ENCODE measurements at places on chromosomes 1 and 21.
A peak's percentile ranks its signal among the peaks of the same experiment; 100 is the strongest.

DNA sequence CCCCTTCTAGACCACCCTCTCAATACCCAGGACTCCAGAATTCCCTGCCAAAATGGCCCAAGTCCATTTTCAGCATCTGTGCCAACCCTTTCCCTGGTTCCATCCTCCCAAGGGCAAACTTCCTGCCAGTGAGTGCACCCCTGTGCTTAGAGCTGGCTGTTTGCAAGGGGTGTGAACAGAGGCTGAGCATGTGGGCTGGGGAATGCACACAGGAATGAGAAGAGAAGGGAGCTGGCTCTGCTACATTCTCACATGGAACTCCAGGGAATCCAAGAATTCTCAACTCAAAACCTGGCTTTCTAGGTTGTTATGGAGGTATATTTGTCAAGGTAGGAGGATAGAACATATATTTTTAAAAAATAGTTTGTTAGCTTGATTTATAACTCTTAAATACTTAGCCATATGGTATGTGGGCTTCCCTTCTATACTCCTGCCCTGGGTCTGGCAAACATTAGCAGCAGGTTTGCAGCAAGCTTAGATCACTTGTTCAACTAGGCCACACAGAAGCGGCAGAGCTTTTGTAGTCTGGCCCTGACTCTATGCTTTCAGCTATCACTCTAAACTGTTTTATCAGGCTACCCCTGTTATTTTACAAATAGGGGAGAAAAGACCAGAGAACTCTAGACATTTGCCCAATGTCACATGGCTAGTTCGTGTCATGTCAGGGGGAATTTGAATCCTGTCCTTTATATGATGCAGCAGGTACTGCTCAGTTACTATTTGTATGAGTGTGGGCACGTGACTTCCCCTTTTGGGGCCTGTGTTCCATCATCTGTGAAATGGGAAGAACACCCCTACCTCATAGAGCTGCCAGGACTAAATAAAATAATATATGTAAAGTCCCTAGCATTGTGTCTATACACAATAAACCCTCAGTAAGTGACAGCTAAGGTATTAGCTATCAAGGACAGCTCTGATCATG, 8.1 kb upstream of the STMN1 start:
- DNase-seq: no peak

DNA sequence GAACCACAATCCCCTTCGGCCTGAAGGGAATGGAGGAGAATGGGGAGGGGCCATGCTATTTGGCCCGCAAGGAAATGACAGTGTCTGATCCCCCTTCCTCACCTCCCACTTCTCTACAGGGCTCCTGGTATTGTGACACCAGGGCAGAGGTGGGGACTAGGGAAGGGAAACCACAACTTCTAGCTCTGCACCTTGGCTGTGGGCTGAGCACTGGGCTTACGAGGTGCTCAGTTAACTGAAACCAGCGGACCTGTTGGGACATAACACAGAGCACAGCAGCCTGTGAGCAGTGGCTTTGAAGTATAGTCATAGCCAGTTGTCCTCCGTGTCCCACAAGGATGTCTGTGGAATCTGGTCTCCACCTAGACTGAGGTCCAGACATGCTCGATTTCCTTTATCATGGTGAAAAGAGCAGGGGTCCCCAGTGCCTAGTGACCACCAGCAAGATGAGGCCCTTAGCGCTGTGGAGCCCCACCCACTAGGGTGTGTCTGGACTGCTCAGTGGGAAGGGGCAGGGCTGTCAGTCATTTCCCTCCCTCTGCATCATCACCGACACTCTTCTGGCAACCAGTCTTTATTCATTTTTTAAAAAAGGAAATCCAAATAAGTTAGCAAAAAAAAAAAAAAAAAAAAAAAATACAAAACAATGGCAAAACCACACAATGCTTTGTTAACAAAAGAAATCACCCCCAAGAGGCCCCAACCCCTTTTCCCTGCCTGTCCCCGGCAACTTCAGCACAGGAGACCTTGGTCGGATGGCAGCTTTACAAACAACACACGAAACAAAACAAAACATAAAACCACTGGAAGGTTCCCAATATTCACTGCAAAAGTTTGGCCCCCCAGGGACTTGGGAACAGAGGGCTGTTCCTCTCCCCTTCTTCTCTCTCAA, 3.0 kb downstream of the MYOG start:
- no peak for DNase-seq

DNA sequence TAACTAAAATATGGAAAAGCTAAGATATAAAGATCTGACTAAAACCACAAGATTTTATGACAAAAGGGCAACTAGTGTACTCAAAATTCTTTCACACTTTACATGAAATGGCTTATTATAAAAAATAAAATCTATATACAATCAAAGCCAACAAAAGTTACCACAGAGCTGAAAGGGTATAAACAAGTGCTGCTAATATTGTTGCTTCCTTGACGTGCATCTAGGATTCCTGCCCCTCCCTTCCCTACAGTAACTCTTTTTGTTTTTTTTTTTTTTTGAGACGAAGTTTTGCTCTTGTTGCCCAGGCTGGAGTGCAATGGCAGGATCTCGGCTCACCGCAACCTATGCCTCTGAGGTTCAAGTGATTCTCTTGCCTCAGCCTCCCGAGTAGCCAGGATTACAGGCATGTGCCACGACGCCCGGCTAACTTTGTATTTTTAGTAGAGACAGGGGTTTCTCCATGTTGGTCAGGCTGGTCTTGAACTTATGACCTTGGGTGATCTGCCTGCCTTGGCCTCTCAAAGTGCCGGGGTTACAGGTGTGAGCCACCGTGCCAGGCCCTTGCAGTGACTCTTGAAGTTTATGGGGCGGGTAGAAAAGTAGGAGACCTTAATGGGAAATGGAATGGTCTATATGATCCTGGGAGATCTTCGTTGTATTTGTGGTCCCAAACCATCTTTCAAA, 4.5 kb downstream of the SRSF4 start:
- DNase-seq: no peak

- DNase-seq: no peak
Observed at GRCh38 chr1:21156019-21156418, 20.7 kb downstream of the EIF4G3 start.

DNA sequence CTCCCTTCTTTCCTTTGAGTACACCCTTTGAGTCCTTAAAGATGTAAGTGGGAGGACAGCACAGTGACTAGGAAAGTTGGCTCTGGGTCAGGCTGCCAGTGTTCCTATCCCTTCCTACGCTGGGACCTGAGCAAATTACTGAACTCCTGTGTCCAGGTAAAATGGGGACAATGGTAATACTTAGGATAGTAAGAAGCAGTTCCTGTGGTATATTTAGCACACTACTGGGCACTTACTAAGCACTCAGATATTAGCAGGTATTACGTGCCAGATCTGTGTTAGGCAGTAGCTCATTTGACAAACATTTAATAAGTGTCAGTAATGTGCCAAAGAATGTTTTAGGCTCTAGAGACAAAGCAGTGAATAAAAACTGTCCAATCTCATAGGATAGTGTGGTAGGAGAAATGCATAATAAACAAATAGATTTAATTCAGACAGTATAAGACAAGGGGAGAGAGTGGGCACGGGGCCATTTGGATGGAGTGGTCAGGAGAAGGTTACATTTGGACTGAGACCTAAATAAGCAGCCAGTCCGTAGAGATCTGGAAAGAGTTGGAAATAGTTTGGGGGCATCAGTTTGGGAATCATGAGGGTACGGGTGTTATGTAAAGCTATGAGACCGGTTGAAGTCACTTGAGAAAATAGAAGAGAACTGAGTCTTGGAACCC, 26.2 kb upstream of the ZFP69B start:
- no peak for DNase-seq

DNA sequence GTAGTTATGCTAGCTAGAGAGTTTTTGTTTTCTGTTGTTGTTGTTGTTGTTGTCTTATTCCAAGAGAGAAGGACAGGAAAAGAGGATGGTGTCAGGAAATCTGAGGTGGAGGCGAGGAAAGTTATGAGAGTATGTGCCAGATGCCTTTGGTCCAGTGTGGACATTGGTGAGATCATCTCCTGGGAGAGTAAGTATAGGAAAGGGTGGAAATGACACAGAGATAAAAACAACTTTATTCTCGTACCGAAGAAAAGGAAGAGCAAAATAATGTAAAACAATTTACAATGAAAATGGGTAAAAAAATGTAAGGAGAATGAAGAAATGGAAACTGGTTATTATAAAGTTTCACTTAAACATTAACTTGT, 97.4 kb upstream of the ADGRL2 start:
- no peak for DNase-seq

DNA sequence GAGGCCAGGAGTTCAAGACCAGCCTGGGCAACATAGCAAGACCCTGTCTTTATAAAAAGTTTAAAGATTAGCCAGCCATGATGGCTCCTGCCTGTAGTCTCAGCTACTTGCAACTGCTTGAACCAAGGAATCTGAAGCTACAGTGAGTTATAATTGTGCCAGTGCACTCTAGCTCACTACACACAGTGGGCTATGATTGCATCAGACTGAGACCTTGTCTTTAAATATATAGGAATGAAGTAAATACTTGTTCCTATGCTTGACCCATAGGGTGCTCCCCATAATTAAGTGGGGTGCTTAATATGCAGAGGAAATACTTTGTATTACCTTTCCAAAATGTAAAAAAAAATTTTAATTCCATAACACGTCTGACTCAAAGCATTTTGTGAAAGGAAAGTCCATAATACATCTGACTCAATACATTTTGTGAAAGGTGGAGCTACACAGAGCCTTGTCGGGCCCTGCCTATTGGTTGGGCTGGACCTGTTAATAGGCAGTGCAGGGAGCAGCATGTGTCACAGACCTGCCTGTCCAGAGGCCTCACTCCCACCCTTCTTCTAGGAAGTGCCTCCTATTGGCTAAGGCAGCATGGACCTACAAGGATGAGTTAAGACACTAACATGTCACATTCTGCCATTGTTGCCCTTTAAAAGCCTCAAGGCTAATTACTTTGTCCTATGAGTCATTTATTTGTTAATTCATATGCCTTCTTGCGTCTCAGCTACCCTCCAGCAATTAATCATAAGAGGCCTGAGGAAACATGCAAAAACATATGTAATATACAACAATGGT, 33.6 kb downstream of the CD58 start:
- DNase-seq: no peak

DNA sequence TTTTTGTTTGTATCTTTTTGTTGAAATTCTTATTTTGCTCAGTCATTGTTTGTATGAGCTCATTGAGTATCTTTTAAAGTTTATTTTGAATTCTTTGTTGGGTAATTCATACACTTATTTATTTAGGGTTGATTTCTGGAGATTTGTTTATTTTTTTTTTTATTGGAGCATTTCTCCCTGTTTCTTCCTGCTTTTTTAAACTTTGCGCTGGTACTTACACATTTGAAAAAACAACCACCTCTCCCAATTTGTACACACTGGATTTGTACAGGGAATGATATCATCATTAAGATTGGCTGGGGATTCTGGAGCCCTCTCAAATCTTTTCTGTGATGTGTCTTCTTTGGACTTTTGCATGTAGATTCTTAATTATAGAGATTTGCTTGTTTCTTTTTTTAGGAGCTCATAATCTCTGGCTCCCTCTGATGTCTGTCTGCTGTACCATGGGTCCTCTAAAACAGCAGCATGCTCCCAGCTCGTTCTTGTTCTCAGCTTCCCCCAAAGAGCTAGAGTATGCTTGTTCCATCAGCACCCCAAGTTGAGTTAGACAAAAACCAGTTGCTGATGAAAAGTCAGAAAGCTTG, 310.7 kb downstream of the DUSP10 start:
- DNase-seq: no peak

GRCh38 chr1:235152235-235152634, 8.8 kb downstream of the RBM34 start:
- no peak for DNase-seq

GRCh38 chr1:1419813-1420653, 1.0 kb downstream of the ANKRD65 start:
- no peak for DNase-seq

- no peak for DNase-seq
Observed at GRCh38 chr1:231931146-231931545, 304.6 kb downstream of the DISC1 start.

DNA sequence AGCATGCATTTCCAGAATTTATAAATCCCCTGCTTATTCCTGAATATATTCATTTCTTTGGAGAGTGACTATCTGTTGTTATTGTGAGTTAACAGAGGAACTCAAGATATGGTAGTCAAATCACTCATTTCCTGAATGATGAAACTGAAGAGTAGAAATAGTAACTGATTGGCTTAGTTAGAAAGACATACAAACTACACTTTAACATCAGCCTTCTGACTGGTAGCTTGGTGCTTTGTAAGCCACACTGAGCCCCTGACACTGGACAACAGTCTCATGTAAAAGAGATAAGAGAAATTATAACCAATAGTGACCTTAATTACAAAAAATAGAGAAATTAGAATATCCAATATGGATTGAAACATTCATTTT, 4.8 kb downstream of the GBP7 start:
- DNase-seq: no peak

DNA sequence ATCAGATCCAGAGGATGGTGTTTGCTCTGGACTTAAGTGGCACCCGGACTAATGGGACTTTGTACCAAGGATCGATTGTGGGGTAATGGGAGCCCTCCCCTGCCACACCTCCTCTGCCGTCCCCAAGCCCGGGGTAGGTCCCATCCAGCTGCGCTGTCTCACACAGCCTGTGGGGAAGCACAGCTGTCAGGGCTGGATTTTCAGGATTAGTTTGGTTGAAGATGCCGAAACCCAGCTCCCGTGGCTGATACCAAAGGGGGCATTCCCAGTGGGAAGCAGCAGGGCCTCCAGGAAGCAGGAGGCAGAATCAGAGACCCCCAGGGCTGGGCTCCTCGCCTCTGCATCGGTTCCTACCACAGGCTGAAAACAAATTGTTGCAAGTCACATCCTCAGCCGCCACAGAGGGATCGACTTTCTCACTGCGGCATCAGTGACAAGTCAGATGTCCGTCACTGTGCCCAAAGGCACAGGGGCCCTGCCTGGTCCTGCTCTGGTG, 59.7 kb downstream of the MATN1 start:
- no peak for DNase-seq

- DNase-seq: peak; percentile 12
Observed at GRCh38 chr21:37896788-37897187, 19.5 kb downstream of the KCNJ6 start.

- DNase-seq: no peak
Observed at GRCh38 chr1:19390901-19391595, 78.9 kb downstream of the SLC66A1 start.

DNA sequence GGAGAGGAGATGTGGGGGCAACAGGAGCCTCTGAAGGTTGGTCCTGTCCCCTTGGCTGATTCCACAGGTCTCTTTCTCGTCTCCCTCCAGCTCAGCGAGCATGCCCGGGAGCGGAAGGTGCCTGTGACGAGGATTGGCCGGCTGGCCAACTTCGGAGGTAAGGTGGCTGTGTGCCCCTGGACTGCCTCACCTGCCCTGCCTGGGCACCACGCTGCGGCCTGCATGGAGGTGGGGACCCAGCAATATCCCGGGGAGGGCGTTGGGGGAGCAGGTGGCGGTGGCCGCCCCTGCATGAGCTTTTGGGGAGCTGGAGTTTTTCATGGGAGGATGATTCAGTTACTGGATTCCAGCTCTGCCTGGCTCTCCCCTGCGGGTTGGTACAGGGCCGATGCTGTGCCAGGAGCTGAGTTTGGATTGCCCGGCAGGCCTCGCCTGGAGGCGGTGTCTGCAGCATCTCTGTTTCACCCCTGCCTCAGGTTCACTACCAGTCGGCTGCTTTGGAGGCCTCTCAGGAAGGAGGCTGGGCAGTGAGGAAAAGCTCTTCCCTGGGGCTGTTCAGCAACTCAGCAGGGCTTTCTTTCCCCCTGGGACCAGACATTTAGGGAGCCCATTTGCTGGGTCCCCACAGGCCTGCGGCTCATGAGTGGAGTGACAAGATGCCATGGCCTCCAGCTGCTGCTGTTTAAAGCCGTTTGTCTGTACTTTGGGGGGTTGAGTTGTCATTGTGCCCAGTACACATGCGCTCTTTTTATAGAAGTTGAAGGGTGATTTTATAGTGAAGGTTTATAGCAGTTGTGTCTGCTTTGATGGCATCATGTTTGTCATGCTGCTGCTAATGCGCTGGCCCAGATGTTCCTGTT, 25.7 kb downstream of the COQ8A start:
- no peak for DNase-seq

- DNase-seq: no peak
Observed at GRCh38 chr1:20981915-20982314, 194.8 kb downstream of the EIF4G3 start.

All from cerebellar nuclear complex (tissue), 1 donor.